CD4-positive, alpha-beta T cell treated with Interleukin-12 subunit alpha and Interleukin-12 subunit beta, for 1 hour (primary cell): ENCODE measurements at places on chromosomes 1 and 21.

DNA sequence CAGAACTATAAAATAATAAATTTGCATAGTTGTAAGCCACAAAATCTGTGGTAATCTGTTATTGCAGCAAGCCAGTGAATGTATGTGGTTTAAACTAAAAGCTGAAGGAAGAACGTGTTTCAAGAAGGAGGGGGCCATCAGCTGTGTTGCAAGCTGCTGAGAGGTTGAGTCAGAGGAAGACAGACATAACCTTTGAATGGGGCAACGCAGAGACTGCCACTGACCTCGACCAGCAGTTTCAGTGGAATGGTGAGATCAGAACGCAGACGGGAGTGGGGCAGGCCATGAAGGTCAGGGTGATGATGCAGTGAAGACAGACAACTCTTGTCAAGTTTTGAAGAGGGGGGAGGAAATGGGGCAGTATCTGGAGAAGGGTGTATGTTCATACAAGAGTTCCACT, 23.2 kb upstream of the QSOX1 start:
- peak; percentile 3 for DNase-seq

DNA sequence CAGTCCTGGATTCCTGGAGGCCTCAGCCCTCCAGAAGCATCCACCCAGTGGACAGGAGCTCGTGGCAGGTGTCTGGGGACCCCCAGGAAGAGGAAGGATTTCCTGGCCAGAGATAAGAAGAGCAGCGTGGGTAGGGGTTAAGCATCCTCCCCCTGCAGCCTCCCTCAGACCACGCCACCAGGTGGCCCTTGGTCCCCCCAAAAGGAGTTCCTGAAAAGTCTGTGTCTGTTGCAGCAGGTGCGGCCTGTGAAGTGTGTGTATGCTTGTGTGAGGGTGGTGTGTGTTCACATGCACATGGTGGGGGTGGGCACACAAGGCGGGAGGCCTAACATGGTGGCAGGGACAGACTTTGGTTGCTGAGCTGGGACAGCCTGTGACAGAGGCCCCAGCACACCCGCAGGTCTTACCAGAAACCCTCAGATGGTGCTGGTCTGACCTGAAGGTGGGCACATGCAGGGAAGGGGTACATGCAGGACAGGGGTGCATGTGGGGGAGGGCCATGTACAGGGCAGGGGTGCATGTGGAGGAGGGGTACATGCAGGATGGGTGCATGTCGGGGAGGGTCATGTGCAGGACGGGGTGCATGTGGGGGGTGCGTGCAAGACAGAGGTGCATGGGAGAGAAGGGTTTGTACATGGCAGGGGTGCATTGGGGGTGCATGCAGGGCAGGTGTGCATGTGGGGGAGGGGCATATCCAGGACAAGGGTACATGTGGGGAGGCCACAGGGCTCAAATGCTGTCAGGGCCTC, 18.2 kb upstream of the RUNX3 start:
- DNase-seq = no peak

DNA sequence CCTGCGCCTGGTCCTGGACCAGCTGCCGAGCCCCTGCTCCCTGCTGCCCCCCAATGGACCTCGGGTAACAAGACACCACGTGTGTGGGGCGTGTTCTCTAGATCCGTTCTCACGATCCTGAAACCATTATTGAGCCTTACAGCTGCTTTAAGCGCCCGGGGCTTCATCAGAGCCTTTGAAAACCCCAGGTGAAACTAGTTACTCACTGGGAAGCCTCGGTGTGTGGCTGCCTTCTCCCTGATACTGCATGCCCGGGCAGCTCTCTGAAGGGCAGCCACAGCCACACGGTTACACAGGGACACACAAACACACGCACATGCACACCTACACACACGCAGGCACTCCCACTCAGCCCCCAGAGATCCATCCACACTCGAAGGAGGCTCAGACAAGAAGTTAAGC, 5.3 kb downstream of the HES2 start:
- DNase-seq = peak; percentile 38

DNA sequence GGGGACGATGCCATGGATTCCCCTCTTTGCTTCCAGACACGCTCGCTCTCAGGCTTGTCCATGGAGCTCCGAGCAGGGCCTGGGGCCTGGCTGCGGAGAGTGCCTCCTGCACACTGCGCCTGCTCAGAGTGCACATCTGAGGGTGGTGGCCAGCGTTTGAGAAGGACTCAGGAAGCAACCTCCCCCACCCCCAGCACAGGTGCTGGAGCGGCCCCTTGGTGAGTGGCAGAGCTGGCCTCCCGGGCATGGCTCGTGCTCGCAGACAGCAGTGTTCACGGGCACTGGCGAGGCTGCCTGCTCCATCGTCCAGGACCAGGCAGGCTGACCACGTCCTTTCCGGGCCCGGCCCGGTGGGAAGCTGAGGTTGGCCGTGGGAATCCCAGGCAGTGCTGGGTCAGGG, 2.8 kb downstream of the SPATC1L start:
- DNase-seq = no peak

DNA sequence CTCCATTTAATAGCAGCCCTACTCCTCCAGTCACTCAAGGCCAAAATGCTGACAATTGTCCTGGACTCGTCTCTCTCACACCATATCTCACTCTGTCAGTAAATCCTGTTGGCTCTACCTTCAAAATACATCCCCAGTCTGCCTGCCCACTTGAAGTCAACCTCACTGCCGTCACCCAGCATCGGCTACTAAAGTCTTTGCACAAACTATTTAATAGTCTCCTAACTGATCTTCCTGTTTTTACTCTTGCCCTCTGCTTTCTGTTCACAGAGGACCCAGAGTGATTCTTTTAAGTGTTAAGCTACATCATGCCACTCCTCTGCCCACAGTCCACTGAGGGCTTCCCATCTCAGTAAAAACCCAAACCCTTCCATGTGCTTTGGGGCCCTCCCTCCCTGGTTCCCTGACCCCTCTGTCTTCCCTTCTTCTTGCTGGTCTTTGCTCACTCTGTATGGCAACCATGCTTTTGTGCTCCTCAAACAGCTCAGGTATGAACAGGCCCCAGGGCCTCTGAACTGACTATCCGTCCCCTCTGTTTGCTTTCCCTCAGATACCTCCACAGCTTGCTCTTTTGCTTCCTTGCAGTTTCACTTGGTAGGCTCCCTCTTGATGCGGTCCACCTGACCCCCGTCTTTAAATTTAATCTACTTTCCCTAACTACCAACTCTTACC, 19.0 kb downstream of the RNASEL start:
- DNase-seq = no peak
